ENCODE measurements at places on chromosomes 11 and 22. TPM values are rescaled to one million over a fixed set of nuclear protein-coding genes. Genes with fewer than 3 reads are reported as not detected.

Gene CRYBB3
- polyA plus RNA-seq = not detected

Gene HBG2
- not detected for polyA plus RNA-seq

Gene PTGDR2
- 0.28 TPM for polyA plus RNA-seq

DNA sequence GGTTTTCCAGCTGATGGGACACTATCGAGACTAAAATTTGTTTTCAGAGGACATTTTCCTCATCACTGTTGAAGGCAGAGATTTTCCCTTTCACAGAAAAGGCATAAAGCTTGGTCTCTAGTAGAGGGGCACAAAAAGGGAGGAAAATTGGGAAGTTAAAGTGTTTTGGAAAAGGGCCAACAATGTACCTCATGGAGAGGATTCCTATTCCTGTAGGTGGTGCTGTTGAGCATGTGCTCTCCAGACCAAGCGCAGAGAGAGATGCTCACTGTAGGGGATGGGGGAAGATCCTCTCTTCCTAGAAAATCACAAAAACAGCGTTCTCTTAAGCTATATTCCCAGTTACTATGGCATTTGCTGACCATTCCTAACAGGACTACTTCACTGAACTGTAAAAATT, 44.9 kb downstream of the OR4C46 start:
- DNase-seq = no peak

- no peak for DNase-seq
Measured at GRCh38 chr11:94757037-94757735, 11.0 kb upstream of the AMOTL1 start.
